ENCODE measurements at places on chromosomes 12 and 14.

DNA sequence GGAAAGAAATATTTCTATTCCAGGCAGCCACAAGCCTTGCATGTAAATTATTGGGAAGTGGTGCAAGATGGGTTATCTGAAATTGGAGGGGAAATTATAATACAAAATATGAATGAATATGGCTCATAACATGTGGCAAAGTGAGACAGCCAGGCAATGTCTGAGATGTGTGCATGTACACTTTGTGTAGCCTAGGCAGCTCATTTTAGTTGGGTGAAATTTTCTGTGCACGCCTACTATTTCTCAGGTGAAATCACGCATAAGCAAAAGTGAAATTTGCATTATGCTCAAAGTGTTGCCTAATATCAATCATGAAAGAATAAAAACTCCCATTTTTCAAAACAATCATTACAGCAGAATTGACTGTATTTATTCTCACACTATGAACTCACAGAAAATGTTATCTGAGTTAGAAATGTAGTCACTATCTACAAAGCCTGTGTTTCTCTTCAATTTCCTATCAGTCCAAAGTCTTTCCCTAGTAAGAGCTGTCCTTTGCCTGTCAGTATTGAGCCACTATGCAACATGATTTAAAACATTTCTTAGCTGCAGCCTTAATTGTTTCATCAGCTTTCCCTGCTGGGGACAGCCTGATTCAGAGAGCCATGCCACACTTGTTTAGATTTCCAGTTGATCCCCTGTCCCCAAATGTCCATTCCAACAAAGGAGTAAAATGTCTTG is 80.7 kb downstream of the EPS8 start:
- DNase-seq, result no peak

DNA sequence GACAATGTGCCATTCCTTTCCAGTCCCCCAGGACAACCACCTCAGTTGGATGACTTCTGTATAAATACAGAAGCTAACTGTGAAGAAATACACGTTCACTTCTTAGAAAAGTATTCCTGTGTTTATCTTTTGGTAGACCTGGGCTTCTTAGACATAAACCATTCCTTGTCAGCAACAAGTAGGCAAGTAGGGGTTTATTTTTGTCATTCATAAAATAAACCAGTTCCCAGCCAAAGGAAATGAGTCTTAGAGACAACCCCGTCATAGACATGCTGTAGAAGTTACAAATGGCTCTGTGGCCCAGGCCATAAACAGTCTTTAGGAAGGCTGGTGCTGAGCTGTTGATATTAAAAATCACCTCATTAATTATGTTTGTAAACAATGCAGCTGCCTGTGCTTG is 243.2 kb downstream of the SPTSSA start:
- DNase-seq, result no peak

- DNase-seq, result no peak
Observed at GRCh38 chr14:24952851-24953666, 96.9 kb downstream of the STXBP6 start.

GRCh38 chr12:131555197-131555846 is 155.6 kb upstream of the SFSWAP start:
- no peak for DNase-seq

DNA sequence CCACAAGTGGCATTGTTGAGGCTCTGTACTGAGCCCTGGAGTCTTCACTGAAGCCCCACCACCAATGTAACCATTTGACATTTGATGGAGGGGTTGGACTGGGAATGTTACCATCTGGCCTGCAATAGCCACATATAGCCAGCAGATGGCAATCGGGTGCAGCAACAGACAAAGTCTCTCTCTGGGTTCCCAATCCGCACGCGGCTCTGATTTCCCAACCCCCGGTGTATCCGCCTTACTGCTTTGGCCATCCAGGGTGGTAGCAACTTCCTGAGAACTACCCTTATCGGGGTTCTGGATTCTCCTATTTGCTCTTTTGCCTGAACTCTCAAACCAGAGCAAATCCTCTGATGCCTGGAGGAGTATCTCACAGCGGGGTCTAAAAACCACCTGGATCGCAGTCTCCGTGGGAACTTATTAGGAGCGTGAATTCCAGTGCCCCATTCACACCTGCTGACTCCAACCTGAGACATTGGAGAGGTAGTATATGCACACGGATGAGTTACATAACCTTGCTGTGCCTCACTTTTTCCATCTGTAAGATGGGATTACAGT is 14.2 kb downstream of the VRTN start:
- peak; percentile 28 for DNase-seq

GRCh38 chr14:30614155-30614554 is 8.0 kb upstream of the SCFD1 start:
- DNase-seq, result no peak

DNA sequence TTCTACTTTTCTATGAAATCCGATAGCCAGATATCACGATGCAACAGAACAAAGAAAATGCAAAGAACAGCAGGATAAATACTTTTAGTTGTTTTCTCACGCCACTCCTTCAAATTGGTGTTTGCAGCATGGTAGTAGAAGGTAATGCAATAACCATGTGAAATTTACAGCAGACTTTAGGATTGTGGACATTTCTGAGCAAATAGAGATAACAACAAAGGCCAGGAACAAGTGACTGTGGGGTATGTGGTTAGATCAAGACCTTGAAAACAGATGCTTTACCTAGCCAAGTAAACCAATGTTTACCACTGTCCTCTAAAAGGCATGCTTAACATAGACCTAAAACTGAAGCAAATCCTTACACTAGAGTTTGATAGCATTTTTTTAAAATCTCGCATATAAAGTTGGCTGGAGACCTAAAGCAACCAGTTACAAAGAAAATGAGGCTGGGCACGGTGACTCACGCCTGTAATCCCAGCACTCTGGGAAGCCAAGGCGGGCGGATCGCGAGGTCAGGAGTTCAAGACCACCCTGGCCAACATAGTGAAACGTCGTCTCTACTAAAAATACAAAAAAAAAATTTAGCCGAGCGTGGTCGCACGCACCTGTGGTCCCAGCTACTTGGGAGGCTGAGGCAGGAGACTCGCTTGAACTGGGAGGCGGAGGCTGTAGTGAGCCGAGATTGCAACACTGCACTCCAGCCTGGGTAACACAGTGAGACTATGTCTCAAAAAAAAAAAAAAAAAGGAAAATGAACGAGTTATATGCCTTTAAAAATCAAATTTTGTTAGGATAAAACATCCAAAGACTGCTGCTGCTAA is 123.2 kb upstream of the FOXN3 start:
- no peak for DNase-seq

DNA sequence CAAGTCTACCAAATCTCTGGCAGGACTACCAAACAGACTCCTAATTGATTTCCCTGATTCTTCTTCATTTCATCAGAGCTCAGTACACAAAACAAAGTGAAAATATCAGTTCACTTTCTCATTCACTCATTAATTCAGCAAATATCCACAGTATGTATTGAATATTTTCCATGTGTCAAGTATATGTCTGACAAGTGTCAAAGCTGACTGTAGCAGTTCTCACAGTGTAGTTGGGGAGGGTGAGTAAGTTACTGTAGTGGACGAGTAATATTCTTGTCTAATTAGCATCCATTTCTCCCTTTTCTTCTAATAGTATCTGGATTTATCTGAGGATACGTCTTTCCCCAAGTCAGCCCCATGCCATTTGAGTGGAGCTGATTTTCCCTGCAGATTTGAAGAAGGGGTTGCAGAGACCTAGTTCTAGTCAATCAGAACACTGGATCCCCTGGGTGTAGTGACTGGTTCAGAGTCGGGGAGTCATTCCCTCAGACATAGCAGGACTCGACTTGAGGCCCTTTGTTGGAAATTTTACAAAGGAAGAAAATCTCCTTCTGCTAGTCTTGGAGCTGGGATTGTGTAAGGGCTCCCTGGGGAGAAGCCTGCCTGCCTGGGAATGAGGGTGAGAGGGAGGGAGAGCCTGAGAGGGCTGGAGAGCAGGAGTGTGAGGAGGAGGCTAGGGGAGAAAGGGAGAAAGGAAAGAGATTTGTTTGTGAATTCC is 51.4 kb downstream of the GRIP1 start:
- no peak for DNase-seq

DNA sequence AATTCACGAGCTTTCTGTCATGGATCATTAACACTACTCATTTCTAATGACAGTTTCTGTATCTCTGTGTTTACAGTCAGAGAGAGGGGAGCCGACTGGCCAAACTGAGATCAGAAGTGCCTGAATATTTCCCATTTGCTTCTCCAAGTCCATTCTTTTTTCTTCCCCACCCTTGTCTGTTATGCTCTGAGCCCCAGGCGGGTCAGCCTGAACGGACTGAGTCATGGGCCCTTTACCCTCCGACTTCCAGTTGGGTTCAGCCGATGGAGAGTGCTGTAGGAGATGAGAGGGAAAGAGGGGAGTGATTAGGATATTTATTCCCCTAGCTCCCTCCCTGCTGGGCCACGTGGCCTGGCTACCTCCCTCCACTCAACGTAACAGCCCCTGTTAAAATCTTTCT is 104.7 kb downstream of the PAH start:
- no peak for DNase-seq

- DNase-seq, result no peak
Observed at GRCh38 chr12:56601503-56601902, 28.6 kb downstream of the BAZ2A start.

DNA sequence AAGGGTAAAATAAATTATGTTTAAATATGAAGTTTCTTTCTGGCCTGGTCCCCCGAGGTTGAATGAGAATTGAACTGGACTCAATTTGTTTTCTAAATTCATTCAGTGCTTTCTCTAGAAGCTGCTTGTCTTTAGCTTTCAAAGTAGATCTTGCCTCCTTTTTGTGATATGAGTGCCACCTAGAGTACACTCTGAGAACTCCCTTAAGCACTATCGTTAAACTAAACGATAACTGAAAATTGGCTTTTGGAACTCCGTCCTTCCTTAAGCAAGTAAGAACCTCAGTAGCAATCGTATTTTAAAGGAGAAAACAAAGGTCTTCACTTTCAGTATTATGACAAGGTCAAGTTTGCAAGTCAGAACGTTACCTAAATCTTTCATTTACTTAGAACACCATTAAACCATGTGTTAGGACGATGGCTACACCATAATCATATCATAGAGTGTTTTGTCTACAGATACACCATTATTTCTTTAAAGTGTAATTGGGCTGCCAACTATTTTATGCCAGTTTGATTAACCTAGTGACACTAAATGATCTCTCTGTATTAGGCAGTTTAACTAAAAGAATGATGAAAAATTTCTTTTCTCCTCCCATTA is 364.8 kb downstream of the SNAPC1 start:
- no peak for DNase-seq

DNA sequence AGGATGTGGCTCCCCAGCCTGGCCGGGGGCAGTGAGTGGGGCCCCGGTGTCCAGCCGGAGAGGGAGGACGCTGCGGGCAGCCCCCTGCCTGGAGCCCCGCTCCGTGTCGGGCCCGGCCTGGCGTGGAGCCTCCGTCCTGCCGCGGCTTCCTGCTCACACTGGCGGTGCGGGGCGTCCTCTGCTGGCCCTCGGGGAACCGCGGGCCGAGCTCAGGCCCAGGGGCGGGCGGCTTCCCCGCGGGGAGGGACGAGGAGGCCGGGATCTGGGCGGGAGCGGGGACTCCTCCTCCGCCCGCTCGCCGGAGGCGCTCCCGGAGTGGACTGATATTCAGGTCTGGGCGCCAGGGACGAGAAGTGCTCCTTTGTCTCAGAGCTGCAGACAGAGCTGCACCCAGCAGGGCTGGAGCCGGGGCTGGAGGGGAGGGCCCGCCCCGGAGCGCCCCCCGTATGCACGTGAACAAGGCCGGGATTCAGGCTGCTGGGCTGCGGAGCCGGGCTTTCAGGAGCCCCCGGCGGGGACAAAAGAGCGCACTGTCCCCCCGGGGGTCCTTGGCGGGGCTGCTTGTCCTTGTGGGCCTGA is 2.2 kb downstream of the MMP17 start:
- DNase-seq, result no peak

DNA sequence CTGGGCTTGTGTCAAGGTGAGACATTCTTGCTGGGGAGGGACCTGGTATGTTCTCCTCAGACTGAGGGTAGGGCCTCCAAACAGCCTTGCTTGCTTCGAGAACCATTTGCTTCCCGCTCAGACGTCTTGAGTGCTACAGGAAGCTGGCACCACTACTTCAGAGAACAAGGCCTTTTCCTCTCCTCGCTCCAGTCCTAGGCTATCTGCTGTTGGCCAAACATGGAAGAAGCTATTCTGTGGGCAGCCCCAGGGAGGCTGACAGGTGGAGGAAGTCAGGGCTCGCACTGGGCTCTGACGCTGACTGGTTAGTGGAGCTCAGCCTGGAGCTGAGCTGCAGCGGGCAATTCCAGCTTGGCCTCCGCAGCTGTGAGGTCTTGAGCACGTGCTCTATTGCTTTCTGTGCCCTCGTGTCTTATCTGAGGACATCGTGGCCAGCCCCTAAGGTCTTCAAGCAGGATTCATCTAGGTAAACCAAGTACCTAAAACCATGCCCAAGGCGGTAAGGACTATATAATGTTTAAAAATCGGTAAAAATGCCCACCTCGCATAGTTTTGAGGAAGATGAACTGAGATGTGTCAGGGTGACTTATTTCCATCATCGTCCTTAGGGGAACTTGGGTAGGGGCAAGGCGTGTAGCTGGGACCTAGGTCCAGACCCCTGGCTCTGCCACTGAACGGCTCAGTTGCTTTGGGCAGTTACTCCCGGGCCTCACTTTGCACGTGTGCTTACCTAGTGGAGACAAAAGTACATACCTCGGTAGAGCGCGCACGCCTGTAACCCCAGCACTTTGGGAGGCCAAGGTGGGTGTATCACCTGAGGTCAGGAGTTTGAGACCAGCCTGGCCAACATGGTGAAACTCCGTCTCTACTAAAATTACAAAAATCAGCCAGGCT is 4.3 kb downstream of the GAPDH start:
- no peak for DNase-seq

- no peak for DNase-seq
Observed at GRCh38 chr12:94488463-94488862, 28.8 kb upstream of the CEP83 start.

- no peak for DNase-seq
Observed at GRCh38 chr12:91182636-91183455, at the start of gene DCN. DCN (minus strand) TSS chr12:91182817; CDS start chr12:91178552, 4,265 bp downstream.

- no peak for DNase-seq
Observed at GRCh38 chr14:20412411-20412810, 890 bp downstream of the TEP1 start.

DNA sequence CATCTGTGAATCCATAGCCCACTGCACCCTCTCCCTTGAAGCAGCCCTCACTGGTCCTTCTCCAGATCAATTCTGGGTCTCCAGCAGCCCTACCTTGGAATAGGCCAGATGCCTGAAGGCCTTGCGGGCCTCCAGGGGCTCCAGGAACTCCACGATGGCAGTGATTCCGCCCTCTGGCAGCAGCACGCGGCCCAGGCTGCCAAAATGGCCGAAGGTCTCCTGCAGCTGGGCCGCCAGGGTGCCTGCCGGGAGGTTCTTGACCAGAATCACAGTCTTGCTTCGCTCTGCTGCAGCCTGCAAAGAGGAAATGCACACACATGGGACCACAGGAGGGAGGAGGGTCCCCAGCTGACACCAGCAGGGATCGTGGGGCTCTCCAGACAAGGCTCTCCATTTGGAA is 26.3 kb downstream of the RBM19 start:
- DNase-seq, result no peak

DNA sequence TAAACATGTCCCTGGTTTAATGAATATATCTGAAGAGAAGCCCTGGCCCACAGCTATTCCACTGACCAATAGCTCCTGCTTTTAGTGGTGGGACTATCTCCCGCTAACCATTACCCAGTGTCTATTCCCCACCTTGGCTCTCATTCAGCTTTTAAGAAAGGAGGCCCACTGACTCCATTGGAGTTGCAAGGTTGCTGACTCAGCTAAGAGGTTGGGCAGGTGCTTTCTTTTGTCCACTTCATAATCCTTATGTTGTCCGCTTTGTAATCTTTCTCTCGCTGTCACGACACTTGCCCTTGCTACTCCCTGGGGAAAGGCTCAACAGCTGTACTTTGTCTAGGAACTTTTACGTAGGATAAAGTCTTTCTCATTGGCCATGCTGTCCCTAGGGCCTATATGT is 453.4 kb upstream of the CCDC196 start:
- DNase-seq, result no peak

- no peak for DNase-seq
Observed at GRCh38 chr12:65817866-65818265, 6.4 kb upstream of the HMGA2 start.

All from stimulated activated CD8-positive, alpha-beta memory T cell treated with anti-CD3 and anti-CD28 coated beads, Interleukin-7, amount 100 ng/mL, for 1 hour (primary cell).